ENCODE measurements at places on chromosomes 6 and 20.
A peak's percentile ranks its signal among the peaks of the same experiment; 100 is the strongest.

DNA sequence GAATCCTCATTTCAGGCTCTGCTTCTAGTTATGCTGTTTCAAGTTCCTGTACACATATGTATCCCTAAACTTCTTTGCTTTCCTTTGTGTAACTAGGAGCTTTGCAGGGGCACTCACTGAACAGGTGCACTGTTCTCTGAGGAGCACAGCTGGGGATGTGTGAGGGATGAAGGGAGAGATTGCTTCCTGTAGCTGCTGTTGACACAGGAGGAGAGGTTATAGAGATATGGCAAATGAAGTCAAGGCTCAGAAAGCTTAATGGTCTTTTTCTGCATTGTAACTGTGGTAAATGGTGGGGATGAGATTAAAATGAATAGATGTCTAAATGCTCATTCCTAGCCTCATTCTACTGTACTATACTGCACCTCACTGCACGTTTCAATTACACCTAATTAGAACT lies 454.3 kb downstream of the BTBD3 start:
- no peak for DNase-seq

- peak; percentile 79 for DNase-seq
These were observed 58.2 kb upstream of the POLR1H start for GRCh38 chr6:30002871-30003270.

GRCh38 chr6:21071780-21072468 lies 521.6 kb upstream of the SOX4 start:
- DNase-seq: no peak

GRCh38 chr20:49965781-49966305 lies 16.9 kb upstream of the SNAI1 start:
- no peak for DNase-seq

Measured in GM23248 (cell line).